ENCODE measurements at places on chromosomes 5 and 9.

DNA sequence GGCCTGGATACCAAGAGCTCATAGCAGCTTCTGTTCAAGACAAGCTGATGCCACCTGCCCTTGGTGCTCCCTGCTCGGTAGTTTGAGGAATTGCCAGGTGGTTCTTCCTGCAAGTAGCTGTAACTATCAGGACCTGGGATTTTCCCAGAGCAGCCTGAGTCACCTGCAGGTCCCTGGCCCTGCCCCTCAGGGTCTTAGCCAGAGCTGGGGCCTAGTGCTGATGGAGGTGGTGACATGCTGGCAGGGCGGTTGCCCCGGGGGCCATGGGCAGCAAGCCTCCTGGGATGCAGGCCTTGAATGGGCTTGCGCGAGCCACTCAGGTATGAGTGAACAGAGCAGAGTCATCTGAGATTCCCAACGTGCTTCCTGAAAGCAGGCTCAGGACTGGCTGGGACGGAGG lies 262.3 kb downstream of the HSPA4 start:
- DNase-seq: no peak

GRCh38 chr9:130445268-130445983 lies 665 bp downstream of the ASS1 start:
- no peak for DNase-seq

GRCh38 chr9:129930743-129931142 lies 95.5 kb downstream of the USP20 start:
- no peak for DNase-seq

DNA sequence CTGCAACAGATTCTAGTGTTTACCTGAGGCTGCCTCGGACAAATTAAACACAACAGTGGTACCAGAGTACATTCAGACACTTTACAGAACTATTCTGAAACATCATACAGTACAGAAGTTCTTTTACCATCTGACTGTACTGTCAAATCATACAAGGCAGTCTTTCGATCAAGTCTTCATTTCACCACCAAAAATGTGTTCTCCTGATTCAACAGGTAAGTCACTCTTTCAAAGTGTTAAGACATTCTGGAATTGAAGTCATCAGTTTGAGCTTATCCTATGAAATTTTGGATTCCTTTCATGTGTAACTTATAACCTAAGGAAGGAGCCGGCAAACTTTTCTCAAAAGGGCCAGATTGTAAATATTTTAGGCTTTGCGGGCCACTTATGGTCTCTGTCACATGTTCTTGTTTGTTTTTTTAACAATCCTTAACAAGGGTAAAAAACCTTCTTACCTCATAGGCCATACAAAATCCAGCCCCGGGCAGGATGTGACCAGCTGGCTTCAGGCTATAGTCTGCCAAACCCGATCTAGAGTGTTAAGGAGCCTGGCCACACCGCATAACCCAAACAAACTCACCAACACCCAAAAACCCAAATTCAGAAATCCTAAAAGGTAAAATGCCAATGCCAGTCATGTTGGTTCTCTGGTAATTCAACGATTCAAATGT lies 151.6 kb downstream of the DENND1A start:
- no peak for DNase-seq

DNA sequence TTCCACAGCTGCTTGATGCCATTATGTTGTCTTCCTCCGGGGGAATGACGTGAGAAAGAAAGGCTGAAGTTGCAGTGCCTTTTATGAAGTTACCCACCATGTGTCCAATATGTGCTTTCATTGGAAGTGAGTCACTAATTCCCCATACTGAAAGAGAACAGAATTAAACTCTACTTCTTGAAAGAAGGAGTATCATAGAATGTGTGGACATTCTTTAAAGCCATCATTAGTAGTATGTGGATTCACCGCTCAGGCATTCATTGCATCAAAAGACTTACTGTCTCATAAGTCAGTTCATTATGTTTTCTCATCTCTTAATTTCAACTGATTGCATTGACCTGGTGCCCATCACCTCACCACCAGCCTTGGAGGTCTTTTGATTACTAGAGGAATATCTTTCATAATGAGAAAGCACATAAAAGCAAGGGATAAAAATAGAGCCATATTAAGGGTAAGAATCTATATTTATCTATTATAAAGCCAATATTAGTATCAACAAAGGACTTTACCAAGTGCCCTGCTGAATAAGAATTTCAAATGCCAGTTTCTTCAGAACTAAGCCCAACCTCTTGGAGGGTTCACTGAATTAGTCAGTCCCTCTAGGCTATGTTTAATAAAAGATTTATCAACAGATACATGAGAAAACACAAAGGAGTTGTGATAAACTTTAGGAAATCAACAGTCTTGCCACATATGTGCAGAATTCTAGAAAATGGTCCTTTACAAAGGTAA lies 516.1 kb downstream of the NTRK2 start:
- no peak for DNase-seq

DNA sequence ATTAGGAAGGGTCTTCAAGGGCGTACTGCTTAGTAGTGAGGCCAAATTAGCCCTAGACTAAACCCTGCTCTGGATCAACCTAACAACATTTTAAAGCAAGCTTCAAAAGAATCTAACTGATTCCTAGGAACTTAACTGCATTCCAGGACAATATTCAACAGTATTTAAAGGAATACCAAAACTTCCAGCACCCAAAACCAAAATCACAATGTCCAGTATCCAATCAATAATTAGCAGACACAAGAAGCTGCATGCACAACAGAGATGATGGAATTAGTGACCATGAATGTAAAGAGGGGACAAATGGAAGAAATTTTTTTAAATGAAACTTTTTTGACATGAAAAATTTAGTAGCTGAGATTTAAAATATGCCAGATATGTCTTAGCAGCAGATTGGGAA lies 53.9 kb downstream of the CETN3 start:
- DNase-seq: no peak

- DNase-seq: peak; percentile 62
Measured at GRCh38 chr5:36877667-36878391, 1.3 kb downstream of the NIPBL start.

DNA sequence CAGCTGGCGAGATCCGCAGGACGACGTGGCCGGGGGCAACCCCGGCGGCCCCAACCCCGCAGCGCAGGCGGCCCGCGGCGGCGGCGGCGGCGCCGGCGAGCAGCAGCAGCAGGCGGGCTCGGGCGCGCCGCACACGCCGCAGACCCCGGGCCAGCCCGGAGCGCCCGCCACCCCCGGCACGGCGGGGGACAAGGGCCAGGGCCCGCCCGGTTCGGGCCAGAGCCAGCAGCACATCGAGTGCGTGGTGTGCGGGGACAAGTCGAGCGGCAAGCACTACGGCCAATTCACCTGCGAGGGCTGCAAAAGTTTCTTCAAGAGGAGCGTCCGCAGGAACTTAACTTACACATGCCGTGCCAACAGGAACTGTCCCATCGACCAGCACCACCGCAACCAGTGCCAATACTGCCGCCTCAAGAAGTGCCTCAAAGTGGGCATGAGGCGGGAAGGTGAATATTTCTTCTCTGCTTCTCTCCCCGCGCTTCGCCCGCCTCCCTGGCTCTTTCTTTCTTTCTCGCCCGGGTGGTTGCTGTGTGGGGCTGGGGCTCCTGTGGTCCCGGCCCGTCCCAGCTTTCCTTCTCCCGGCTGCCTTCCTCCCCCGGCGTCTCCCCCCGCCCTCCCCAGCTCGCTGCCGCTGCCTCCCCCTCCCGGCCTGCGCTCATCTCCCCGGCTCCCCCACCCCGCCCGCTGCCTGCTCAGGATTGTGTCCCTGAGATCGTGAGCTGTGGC lies 2.2 kb downstream of the NR2F1 start:
- peak; percentile 69 for DNase-seq

DNA sequence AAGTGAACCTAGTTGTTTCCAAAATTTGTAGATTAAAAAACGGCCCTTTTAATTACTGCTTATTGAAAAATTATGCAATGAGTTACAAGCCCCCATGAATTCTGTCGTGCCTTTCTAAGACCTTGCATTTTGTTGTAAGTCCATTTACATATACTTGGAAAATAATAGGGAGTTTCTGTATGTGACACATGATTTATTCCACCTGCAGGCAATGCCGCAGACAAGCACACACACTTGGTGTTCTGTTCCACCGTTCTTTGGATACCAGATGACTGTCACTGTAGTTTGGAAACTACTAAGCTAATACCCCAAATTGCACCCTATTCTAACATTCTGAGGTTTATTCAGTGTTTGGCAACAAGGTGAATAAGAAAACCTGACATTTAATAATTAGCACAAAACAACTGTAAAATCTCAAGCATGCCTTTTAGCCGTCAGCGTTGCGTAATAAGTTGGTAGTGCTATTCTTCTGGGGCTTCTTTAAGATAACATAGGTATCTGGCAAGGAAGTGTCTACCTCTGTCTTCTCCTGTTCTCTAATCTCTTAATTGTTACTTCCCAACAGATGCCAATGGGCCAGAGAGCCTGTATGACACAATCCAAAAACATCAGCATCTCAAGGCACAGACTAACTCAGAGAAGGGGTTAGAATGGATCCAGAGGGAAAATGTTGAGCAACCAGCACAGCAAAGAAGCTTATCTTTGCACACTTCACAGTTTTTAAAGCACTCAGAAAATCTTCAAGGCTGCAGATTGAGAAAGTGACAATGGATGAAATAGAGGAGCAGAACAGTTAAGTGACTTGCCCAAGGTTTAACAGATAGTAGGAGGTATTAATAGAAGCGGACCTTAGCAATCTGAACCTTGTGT lies 48.2 kb upstream of the DPYSL3 start:
- no peak for DNase-seq

DNA sequence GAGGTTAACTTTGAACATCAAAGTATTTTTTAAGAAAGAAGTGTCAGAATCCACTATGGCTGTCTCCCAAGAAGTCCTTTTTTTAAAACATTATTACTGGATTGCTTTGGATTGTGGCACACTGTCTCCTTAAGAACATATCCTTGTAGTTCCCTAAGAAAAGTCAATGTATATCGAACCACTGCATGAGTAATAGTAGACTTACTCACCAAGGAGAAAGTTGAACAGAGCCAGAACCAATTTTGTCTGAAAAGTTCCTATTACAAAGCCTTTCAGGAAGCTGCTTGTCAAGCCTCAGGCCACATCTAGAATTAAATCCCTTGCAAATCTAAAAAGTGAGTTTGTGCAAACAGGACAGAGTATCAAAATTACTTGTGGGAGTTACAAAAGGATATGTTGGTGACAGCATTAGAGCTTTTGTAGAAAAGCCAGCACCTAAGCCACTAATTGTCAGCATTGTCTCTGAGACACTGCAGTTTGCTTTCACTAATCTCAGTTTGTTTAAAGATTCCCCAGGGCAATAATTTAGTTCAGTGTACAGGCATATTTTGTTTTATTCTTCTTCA lies 195.4 kb downstream of the MPDZ start:
- DNase-seq: peak; percentile 14

DNA sequence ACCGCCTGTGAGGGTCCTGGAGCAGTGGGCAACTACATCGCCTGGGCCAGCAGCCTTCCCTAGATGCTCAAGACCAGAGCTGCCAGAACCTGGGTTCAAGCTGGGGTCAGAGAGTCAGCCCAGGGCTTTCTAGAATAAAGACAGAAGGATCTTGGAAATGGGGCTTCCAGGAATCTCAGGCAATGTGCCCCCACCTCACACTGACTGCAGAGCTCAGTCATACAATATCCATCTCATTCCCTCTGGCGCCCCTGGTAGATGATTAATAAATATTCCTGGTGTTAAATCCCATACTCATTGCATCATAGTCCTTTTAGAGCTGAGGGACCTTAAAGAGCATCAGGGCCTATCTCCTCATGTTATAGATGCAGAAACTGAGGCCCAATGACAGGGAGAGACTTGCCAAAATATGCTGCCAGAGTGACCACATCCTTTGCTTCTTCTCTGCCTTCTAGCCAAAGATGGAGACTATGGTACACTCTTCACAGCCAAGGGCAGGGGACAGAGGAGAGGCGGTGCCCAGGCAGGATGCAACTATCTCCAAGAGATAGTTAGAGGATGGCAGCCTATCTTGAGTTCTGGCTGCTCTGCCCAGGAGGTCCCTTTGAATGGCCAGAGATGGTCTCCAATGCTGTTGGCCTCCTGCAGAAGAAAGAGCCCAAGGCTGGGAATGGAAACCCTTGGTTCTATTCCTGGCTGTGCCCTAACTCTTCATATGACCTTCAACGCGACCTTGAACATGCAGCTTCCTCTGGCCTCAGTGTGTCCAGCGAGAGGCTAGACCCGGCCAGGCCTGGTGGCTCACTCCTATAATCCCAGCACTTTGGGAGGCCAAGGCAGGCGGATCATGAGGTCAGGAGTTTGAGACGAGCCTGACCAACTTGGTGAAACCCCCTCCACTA lies 36.2 kb upstream of the IL17B start:
- no peak for DNase-seq

GRCh38 chr5:14465776-14466175 lies 115.8 kb upstream of the OTULINL start:
- no peak for DNase-seq

DNA sequence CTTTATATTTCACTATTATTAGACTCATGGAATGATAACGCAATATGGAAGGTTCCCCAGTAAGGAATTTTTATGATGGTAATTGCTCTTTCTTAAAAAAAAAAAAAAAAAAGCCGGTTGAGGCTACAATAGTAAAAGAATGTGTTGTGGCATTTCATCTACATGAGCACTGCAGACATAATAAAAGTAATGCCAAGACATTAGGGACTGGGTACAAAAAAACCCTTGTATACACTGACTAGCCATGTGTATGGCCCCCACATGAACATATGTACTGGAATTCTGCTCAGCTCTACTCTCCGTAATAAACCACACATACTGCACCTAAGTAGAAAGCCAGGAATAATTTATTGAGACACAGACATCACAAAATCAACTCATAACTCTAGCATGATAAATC lies 218.4 kb downstream of the ADAMTS6 start:
- DNase-seq: no peak

DNA sequence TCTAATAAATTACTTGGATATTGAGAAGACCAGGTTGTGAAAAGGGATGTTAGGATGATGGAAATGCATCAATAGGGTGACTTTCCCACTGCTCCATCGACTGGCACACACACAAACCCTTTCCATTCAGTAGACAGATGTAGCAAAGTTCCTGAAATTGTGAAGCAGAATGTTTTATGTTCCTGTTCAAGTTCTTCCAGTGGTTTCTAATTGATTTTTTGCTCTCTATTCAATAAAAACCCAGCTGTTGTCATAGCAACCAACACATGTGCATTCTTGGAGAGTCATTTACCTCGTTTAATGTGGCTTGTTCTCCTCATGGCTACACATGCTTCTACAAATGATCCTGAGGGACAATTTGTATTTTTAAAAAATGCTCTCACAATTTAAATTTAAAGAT lies 244.6 kb downstream of the RAB3C start:
- DNase-seq: no peak

DNA sequence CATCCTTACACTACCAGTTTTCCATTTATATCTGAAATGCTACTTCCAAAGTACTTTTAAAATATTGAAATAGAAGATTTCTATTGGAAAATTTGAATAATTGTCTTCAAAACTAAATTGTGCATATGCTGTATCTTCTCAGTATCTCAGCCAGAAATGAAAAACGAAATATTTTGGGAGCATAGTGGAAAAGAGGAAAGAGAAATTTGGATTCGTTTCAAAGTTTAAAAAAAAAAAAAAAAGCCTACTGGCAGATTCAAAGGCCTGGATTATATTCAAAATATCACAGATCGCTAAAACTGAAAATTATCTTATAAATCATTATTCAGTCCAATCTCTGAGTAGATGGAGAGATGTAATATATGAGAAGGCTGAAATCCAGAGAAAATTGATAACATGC lies 440.7 kb downstream of the TAF11L14 start:
- no peak for DNase-seq

GRCh38 chr5:32187675-32188074 lies 13.6 kb upstream of the GOLPH3 start:
- no peak for DNase-seq
